ENCODE measurements at places on chromosomes 3 and 15.
A peak's percentile ranks its signal among the peaks of the same experiment; 100 is the strongest.

DNA sequence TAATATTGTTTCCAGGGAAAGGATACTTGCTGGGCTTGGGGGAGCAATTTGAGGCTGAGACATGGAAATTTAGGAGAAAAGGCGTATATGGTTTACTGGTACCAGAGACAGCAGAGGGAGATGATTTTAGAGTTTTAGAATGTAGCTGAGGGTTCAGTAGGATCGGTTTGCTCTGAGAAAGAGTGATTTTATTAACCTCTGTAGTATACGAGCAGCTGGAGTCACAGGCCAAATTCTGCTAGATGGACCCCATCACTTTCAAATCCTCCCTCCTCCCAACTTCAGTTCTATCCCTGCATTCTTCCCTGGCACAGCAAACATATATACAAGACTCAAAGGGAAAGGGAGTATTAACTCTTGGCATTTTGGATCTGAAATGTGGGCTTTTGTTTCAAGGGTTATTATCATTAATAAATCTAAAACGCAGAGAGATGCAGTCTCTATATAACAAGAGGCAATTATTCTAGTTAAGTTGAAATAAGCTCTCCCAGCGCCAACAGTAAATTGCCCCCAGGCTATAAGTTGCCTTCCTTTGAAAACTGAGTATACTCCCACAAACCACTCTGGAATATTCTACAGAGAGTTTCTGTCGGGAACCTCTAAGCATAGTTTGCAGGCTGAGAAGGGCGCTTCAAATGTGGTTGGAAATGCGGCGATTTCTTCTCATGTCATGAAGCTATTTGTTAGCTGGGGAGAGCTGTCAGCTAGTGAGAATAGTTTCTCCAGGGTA lies 5.4 kb downstream of the CRABP1 start:
- DNase-seq = no peak

DNA sequence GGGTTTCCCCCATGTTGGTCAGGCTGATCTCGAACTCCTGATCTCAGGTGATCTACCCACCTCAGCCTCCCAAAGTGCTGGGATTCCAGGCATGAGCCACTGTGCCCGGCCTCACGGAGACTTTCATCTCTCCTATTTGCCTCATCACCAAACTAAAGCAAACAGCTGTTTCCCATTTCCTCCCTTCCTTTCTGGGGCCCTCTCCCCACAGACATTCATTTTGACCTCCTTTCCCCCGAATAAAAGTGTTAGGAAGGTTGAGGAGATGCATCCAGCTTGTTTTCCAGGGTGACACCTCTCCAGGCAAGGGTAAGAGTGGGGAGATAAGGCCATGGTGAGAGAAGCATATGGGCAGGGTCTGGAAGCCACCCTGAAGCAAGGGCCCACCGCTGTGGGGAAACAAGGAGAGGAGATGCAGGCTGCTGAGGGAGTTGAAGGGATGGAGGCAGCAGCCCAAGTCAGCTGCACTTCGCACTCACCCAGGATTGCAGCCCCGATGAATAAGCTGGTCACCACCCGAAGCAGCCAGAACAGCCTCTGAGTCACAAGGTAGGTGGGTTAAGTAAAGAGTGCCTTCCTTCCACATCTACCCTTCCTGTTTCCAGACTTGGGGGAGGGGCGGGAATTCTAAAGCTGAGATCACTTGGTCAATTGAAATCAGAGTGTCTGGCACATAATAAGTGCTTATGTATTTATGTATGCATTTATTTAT lies 7.7 kb downstream of the DUOXA2 start:
- DNase-seq = no peak

GRCh38 chr15:74835312-74835823 lies 7.6 kb downstream of the ULK3 start:
- peak; percentile 40 for DNase-seq

- DNase-seq = no peak
These were observed 9.5 kb downstream of the SEMA4B start for GRCh38 chr15:90210593-90210992.

DNA sequence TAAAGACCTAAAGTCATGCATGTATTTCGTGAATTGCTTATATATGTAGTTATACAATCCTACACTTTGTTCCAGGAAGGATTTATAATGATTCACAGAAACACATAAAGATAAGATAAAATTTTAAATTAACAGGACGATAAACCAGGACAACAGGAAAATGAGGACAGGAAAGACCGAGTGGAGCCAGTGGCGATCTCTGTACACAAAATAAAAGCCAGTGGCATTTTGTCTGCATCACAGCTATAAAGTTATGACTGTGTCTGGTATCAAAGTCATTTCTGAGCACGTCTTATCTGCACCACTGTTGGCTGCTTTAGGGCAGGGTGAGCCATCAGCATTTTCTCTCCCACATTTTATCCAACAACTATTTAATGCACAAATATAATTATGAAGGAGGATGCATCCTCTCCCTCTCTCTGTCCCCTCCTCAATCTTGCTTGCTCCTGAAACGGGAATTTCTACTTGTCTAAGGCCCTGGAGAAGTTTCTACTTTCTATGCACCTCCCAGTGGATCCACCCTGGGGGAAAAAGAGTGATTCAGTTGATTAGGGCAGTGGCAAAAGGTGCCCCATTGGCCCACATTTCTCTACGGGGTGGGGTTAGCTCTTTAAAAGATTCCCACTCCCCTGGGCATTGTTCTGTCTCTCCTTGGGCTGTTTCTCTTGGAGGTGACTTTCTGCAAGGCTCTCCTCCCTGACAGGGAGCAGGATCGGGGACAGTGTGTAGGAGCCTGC lies 159.4 kb upstream of the UBE2E1 start:
- DNase-seq = no peak

DNA sequence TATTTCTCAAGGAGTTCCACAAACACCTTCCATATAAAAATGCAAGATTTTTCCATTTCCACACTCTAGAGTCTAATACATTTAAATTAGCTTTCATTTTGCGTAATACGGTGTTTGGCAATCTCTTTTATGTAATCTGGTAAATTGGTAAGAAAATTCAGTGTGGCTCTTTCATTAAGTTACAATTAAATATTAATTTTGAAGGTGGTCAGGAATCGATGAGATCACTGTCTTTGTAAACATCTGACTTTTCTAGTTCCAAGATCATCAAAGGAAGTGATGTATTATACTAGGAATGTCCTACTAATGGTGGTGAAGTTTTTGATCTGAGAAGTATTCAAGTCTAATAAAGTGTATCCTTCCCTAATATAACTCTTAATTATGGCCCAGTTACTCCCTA lies 1.1 kb upstream of the UTS2B start:
- no peak for DNase-seq

- DNase-seq = no peak
These were observed 107.8 kb upstream of the BOC start for GRCh38 chr3:113103588-113103987.

GRCh38 chr3:55895897-55896566 lies 408.9 kb upstream of the WNT5A start:
- no peak for DNase-seq

- DNase-seq = no peak
These were observed 50.3 kb upstream of the CHRNB4 start for GRCh38 chr15:78691167-78691850.

DNA sequence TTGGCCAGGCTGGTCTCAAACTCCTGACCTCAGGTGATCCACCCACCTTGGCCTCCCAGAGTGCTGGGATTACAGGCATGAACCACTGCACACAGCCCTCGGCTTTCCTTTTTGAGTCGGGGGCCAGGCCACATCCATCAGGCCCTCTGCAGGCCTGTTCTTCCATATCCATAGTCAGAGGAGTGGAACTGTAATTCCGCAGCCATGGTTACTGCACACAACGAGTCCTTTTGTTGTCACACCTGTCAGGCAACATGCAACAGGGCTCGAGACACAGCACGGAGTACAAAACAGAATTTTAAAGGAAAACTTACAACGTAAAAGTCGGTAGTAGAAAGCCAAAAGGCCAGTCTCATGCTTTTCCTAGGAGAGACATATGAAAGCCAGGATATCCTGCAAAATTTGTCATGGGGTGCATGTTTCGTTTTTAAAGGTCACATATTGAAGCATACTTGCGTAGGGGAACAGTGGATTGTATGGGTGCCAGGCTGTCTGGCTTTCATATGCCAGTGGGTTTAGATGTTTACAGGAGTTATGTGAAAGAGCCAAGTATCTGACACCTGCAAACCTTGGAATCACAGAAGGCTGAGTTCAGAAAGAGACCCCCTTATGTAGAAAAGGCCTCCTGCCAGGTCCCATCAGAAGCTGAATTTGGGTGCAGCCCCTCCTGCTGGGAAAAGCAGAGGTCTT lies 63.2 kb upstream of the LPP start:
- no peak for DNase-seq

DNA sequence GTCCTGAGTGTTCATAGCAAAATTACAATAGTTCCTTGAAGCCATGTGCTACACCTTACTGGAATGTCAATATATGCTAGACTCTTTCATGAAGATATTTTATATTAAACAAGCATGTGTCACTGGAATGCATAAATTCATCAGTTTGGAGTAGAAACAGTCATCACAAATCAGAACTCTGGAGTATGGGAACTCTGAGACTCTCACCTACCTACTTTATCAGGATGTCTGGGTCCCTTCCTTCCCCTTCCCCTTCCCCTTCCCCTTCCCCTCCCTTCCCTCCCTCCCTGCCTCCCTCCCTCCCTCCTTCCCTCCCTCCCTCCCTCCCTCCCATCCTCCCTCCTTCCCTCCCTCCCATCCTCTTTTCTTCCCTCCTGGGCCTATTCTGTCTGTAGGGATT lies 144.7 kb upstream of the PEX5L start:
- no peak for DNase-seq

- DNase-seq = no peak
These were observed 383.7 kb downstream of the MFSD1 start for GRCh38 chr3:159185443-159186050.

DNA sequence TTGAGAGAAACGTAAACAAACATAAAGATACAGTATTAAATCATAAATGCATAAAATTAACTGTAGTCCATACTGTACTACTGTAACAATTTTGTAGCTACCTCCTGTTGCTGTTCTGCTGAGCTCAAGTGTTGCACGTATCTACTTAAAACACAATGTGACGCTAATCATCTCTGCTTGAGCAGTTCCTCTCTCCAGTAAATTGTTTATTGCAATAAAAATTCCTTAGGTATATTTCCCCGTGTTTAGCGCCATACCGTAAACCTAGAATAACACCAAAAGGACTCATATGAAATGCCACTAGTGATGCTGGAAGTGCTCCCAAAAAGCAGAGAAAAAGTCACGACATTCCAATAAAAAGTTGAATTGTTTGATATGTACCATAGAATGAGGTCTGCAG lies 152.3 kb downstream of the LRRN1 start:
- no peak for DNase-seq

DNA sequence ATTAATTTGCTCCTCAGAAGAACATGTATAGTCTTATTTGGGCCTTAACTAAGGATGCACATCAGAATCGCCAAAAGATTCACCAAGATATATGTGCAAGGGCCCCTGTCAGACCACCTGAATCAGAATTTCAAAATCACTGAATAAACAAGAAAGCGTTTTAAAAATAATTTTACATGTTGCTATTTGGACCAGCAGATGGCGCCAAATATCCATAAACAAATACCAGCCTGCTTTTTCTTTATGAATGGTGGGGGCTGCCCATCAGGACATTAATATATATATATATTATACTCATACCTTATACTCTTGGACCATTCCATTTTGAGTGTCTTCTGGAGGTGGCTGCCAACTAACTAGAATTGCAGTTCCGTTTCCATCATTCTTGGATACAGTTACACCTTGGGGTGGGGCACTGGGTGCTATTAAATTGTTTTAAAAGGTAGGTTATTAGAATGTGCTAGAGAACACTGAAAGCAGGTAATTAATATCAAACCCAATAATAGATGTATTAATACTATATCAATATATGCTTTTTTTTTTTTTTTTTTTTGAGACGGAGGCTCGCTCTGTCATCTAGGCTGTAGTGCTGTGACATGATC lies 1108.3 kb downstream of the ROBO1 start:
- DNase-seq = no peak

DNA sequence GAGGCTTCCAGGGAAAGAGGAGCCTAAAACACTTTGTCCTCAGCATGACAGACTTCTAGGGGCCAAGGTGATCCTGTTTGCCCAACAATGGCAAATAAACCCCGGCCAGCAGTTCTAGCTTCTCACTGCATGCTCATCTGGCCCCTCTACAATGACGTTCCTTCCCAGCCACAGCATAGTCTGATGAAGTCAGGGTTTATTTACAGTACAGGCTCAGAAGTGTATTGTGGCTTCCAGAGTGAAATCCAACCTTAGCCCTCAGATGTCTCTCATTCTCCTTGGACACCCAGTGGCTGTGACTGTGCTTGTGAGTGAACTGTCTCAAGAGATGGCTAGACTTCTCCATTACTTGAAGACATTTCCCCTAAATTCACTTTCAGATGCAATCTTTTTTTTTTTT lies 40.8 kb downstream of the BFSP2 start:
- DNase-seq = no peak

- DNase-seq = no peak
These were observed 41.7 kb upstream of the ADAMTS17 start for GRCh38 chr15:100383302-100384107.

- no peak for DNase-seq
These were observed 133.6 kb downstream of the CD47 start for GRCh38 chr3:107956991-107957900.

DNA sequence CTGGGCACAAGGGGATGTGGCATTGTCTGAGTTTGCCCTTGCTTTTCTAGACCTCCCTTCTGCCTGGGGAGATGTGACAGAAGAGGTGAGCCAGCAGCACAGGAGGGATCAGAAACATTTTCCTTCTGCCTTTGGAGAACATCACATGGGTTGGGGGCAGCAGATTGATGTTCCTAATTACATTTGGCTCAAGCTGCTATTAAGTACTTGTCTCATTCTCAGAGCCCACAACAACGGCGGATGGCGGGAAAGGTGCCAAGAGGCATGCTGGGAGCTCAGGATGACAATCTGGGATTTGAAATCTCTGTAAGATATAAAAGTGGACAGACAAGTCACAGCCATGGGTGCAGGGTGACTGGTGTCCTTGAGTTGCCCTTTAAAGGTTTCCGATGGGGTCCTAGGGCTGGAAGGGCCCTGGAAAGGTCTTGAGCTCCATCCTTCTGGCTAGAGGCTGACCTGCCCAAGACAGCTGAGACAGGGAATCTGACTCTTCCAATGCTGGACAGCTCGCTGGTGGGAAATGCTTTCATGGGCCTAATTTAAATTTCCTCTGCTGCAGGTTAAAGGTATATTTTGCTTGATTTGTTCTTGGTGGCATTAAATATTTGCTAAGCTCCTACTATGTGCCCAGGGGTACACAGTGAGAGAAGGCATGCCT lies 2.4 kb upstream of the CORO2B start:
- DNase-seq = no peak

GRCh38 chr3:134527037-134527436 lies 41.2 kb downstream of the CEP63 start:
- no peak for DNase-seq

- no peak for DNase-seq
These were observed 303.6 kb downstream of the LSAMP start for GRCh38 chr3:116141724-116142123.

GRCh38 chr15:72706266-72706665 lies 20.3 kb downstream of the BBS4 start:
- DNase-seq = no peak

Data from activated gamma-delta T cell treated with Interleukin-2 at 50 U/mL for 16 hours (primary cell).